A549 treated with CpdA at 1 μM for 4 hours (cell line): ENCODE measurements at places on chromosomes 3 and 15. TPM values are rescaled to one million over a fixed set of nuclear protein-coding genes. Genes with fewer than 3 reads are reported as not detected.

The PRICKLE2 gene
- total RNA-seq, result 1.9 to 3.4 TPM (median 2.1 TPM) in 5 replicates

The TUSC7 gene
- not detected in 5 replicates for total RNA-seq

The DNAH12 gene
- 0.05 to 0.19 TPM (median 0.11 TPM) in 4 of 5 replicates, not detected in the other for total RNA-seq

The GRM7 gene
- total RNA-seq, result not detected in 5 replicates

The RTP3 gene
- not detected in 5 replicates for total RNA-seq

The TLR9 gene
- 0.08 TPM in 2 of 5 replicates, not detected in the others for total RNA-seq

The GOLGA8S gene
- total RNA-seq, result 0.10 to 0.20 TPM (median 0.15 TPM) in 5 replicates

The SAMD7 gene
- total RNA-seq, result not detected in 5 replicates

The FBXO40 gene
- not detected in 5 replicates for total RNA-seq

The SEMA3F gene
- 7.1 to 10.5 TPM (median 10.0 TPM) in 5 replicates for total RNA-seq

The ROPN1 gene
- total RNA-seq, result not detected in 5 replicates

The CCR3 gene
- not detected in 5 replicates for total RNA-seq

The MYO5A gene
- 19.7 to 31.4 TPM (median 25.2 TPM) in 5 replicates for total RNA-seq

The CCR8 gene
- total RNA-seq, result not detected in 5 replicates

The RYR3 gene
- total RNA-seq, result 0.02 to 0.06 TPM (median 0.05 TPM) in 5 replicates

The HRG gene
- 0.02 TPM in 1 of 5 replicates, not detected in the others for total RNA-seq

The AGBL1 gene
- total RNA-seq, result not detected in 5 replicates

The ARPP19 gene
- total RNA-seq, result 90.7 to 115 TPM (median 103 TPM) in 5 replicates

The PAQR5 gene
- 98.3 to 125 TPM (median 117 TPM) in 5 replicates for total RNA-seq

The MUC4 gene
- total RNA-seq, result not detected in 5 replicates

The EXD1 gene
- total RNA-seq, result 0.06 to 0.12 TPM (median 0.10 TPM) in 3 of 5 replicates, not detected in the others

The CNTN4 gene
- not detected in 5 replicates for total RNA-seq

The LOXL1 gene
- total RNA-seq, result 0.28 to 0.72 TPM (median 0.43 TPM) in 5 replicates

The ST6GAL1 gene
- 2.3 to 4.1 TPM (median 3.4 TPM) in 5 replicates for total RNA-seq

The GOLGA6B gene
- not detected in 5 replicates for total RNA-seq

The WDR93 gene
- total RNA-seq, result 0.06 to 0.28 TPM (median 0.21 TPM) in 4 of 5 replicates, not detected in the other

The AADACL2 gene
- total RNA-seq, result not detected in 5 replicates

The CASR gene
- not detected in 5 replicates for total RNA-seq

The CHRNA3 gene
- total RNA-seq, result 0.42 to 1.0 TPM (median 0.52 TPM) in 5 replicates

The CCR4 gene
- 0.03 to 0.11 TPM (median 0.09 TPM) in 3 of 5 replicates, not detected in the others for total RNA-seq

The CCDC39 gene
- total RNA-seq, result not detected in 5 replicates

The SH2D7 gene
- total RNA-seq, result not detected in 5 replicates

The SCG5 gene
- 2.1 to 2.6 TPM (median 2.3 TPM) in 5 replicates for total RNA-seq

The SLC9C1 gene
- total RNA-seq, result not detected in 5 replicates

The RTP1 gene
- total RNA-seq, result not detected in 5 replicates

The SKOR1 gene
- total RNA-seq, result 0.03 TPM in 2 of 5 replicates, not detected in the others

The C2CD4A gene
- total RNA-seq, result 0.02 to 0.05 TPM (median 0.04 TPM) in 4 of 5 replicates, not detected in the other

The P2RY1 gene
- total RNA-seq, result 0.36 to 0.41 TPM (median 0.37 TPM) in 5 replicates

The SEMA3G gene
- 0.05 to 0.15 TPM (median 0.10 TPM) in 5 replicates for total RNA-seq

The FAM3D gene
- 0.10 TPM in 1 of 5 replicates, not detected in the others for total RNA-seq

The SLC22A14 gene
- 0.06 to 0.10 TPM in 2 of 5 replicates, not detected in the others for total RNA-seq

The COL6A5 gene
- not detected in 5 replicates for total RNA-seq

The GOLGA8J gene
- 0.09 TPM in 1 of 5 replicates, not detected in the others for total RNA-seq
